ENCODE measurements at places on chromosomes 12 and 14.

- DNase-seq = no peak
These were observed 316.9 kb upstream of the E2F7 start for GRCh38 chr12:77382096-77382742.

DNA sequence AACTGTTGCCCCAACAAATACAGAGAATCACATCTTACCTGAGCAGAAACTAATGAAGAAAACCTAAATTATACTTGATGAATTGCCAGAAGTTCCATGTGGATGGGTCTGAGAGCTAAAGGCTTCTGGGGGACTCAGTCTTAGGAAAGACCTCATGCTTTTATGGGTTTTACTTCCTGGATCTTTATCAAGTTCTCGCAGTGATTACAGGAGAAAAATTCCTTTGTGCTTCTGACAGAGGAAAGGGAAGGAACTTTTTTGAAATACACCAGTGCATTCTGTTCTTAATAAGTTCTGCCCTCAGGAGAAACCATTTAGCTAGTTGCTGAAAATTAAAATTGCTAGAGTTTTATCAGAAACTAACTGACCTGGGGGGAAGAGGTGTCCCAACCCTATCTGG lies 203.9 kb upstream of the KITLG start:
- no peak for DNase-seq

- DNase-seq = no peak
These were observed 8.1 kb downstream of the TTC9 start for GRCh38 chr14:70649803-70650202.

DNA sequence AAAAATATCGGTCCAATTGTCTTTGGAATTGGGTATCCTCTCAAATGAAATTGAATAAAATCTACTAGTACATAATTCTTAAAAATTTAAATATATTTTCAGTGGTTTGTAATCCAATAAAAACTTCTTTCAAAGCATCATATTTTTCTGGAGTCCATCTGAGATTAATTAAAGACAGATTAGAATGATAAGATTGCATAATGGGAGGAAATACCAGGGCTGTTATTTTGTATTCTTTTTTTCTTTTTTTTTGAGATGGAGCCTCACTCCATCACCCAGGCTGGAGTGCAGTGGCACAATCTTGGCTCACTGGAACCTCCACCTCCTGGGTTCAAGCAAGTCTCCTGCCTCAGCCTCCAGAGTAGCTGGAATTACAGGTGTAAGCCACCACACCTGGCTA lies 103.8 kb downstream of the TMTC3 start:
- no peak for DNase-seq

GRCh38 chr12:10354071-10354470 lies 35.8 kb downstream of the KLRK1 start:
- DNase-seq = no peak

DNA sequence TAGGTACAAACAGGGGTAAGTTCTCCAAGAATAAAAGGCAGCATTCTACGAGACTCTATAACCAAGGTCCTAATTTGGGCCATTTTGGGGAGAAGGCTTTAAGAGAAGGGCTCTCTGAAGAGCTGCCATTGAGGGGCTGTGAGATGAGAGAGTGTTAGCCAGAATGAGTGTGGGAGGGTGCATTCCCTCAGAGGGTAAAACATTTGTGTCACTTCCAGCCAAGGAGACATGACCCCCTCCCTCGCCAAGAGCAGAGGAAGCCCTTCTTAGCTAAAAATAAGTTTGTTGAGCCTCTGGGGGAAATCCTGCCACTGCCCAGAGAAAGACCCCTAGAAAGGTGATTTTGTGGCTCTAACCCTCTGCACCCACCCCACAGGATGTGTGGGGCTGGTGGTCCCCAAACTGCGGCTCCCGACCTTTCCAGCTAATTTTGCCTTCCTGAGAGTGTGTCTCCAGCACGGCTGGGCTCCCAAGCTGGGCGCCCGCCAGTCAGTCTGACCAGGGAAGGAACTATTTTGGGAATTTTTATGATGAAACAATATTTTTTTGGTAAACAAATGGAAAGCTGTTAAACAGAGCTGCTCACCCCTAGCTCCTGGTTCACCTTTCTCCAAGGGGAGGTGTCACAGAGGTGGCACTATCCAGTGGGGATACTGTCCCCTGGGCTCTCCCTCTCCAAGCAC lies 65.9 kb upstream of the JDP2 start:
- DNase-seq = no peak

DNA sequence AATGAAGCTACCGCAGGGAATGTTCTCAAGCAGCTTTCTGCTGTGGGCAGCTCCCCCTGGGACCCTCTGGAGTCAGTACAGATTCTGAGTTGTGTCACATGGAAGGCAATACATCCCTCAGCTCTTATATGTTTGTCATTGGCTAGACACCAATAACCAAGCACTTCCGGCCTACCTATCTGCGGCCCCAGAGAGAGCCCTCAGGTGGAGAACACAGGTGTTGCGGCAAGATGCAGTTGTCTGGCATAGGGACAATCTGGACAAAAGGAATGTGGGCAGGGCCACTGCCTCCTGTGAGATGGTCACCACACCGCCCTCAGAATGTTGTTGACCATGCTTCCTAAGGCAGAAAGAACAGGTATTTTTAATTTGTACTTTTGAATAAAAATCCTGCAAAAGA lies 118.7 kb downstream of the BRMS1L start:
- peak; percentile 15 for DNase-seq

All from activated T-cell treated with anti-CD3 and anti-CD28 coated beads, Interleukin-2, amount 50 U/mL, for 72 hours (primary cell).